CD4-positive, alpha-beta T cell (primary cell): ENCODE measurements at places on chromosomes 16 and 17.
A peak's percentile ranks its signal among the peaks of the same experiment; 100 is the strongest.

- DNase-seq: no peak
- H3K4me3 ChIP-seq: peak overlapping the region; percentile 99
These were observed 1.2 kb downstream of the LAT start for GRCh38 chr16:28986046-28986445.

- no peak overlapping the region for H3K4me3 ChIP-seq
- peak; percentile 45 for DNase-seq
- peaks cover 23% of the 10 kb centered on the region for H3K4me1 ChIP-seq
- H3K36me3 ChIP-seq: no peaks in the 10 kb centered on the region
- H3K27ac ChIP-seq: no peak overlapping the region
These were observed 47.1 kb upstream of the AKTIP start for GRCh38 chr16:53549970-53550690.

GRCh38 chr16:89646906-89647305 lies 10.6 kb downstream of the CHMP1A start:
- DNase-seq: no peak
- peaks cover 48% of the 10 kb centered on the region for H3K36me3 ChIP-seq
- H3K4me3 ChIP-seq: no peak overlapping the region

- H3K4me3 ChIP-seq: no peak overlapping the region
- DNase-seq: peak; percentile 52
- no peaks in the 10 kb centered on the region for H3K27me3 ChIP-seq
- H3K4me1 ChIP-seq: no peaks in the 10 kb centered on the region
- H3K36me3 ChIP-seq: peaks cover 20% of the 10 kb centered on the region
These were observed 18.6 kb downstream of the RAD51C start for GRCh38 chr17:58710948-58711552.

DNA sequence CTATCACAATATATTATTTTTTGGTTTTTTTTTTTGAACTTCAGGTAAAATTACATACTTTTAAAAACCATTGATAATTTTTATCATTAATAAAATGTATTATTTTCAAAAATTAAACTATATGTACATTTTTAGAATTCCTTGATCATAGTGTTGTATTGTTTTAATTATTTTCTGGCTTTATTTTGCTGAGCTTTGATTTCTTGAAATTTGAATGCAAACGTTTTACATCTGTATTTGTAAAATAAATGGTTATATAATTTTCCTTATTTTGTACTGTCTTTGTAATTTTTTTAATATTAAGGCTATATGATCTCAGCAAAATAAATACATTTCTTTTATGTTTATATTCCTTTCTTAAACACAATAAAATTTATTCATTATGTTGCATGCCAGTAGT lies 125.6 kb downstream of the KIF2B start:
- no peaks in the 10 kb centered on the region for H3K4me1 ChIP-seq
- no peak for DNase-seq
- no peaks in the 10 kb centered on the region for H3K36me3 ChIP-seq
- no peak overlapping the region for H3K4me3 ChIP-seq

- no peak overlapping the region for H3K27ac ChIP-seq
- no peaks in the 10 kb centered on the region for H3K4me1 ChIP-seq
- H3K36me3 ChIP-seq: no peaks in the 10 kb centered on the region
- H3K4me3 ChIP-seq: no peak overlapping the region
These were observed 4.0 kb upstream of the MFAP4 start for GRCh38 chr17:19390951-19391350.

GRCh38 chr16:648781-649589 lies at the start of gene WDR90:
Gene WDR90 (plus strand): TSS chr16:649365. CDS start chr16:649417, 52 bp downstream.
- peak; percentile 89 for DNase-seq
- peaks cover 29% of the 10 kb centered on the region for H3K4me1 ChIP-seq
- H3K36me3 ChIP-seq: no peaks in the 10 kb centered on the region
- peak within 1 kb of the TSS; percentile 79 for H3K27ac ChIP-seq
- peak within 1 kb of the TSS; percentile 64 for H3K4me3 ChIP-seq

- no peaks in the 10 kb centered on the region for H3K36me3 ChIP-seq
- no peak for DNase-seq
- H3K27ac ChIP-seq: no peak overlapping the region
- no peaks in the 10 kb centered on the region for H3K4me1 ChIP-seq
These were observed 11.4 kb downstream of the IGFBP4 start for GRCh38 chr17:40454613-40454995.

DNA sequence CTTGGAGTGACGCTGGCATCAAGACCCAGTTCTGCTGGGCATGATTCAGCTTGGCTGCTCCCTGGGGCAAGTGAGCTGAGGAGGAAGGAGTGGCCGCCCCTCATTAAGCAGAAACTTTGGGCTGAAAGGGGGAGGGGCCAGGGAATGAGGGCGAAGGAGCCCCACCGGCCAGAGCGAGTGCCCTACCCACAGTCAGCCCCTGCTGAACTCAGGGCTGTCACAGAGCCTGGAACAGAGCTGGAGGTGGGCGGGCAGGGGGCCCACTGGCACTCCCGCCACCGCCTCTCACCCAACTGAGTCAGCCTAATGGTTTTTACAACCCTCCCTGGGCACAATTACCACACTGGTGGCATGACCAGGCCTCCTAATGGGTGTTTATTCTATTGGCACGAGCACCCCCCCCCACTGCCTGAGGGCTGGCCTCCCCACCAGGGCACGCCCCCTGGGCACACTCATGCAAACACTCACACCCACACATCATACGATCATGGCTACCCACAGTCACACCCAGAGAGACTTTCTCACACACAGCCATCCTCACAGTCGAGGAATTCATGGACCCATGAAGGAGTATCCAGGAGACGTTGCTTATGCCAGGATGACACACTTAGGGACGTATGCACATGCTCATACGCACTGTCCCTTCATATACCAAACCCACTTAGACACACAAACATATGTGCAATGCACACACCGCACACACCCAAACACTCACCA lies 19.2 kb downstream of the UNC119 start:
- H3K27me3 ChIP-seq: no peaks in the 10 kb centered on the region
- no peak overlapping the region for H3K27ac ChIP-seq
- no peak for DNase-seq

GRCh38 chr17:82188001-82188961 lies 24.4 kb downstream of the CCDC57 start:
- peaks cover 34% of the 10 kb centered on the region for H3K36me3 ChIP-seq
- H3K4me1 ChIP-seq: no peaks in the 10 kb centered on the region
- no peaks in the 10 kb centered on the region for H3K27me3 ChIP-seq
- H3K27ac ChIP-seq: no peak overlapping the region
